ENCODE measurements at places on chromosomes 5 and 9.

GRCh38 chr5:122965111-122965510 lies 71.4 kb downstream of the PPIC start:
- DNase-seq = no peak

DNA sequence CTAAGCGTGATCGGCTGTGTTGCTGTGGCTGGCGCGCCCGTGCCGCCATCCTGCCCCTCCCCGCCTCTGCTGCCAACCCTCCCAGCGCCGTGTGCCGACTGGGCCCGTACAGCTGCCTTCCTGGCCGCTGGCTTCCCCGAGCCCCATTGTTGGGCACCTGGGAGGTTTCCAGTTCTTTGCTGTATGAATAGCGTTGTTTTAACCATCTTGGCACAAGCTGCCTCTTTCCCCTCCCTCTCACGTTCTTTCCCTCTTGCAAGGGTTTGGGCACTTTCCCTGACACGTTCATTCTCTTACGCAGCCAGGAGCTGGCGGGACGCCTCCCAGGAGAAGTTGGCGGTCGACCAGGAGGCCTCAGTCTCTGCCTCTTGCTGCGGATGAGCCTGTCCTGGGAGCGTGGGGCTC lies 43.1 kb upstream of the RXRA start:
- DNase-seq = no peak

DNA sequence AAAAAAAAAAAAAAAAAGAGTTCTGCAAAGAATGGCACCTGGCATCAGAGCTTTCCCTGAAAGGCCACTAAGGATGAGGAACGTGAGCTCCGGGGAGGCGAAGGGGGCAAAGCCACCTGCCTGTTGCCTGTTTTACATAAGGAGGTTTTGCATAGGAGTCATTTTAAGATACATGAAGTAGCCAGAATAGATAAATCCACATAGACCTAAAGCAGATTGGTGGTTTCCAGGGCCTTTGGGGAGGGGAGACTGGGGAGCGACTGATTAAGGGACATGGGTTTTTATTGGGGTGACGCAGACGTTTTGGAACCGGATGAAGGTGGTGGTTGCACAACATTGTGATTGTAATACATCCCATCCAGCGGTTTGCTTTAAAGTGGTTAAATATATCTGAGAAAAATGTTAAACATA lies 7.1 kb downstream of the NEK6 start:
- DNase-seq = no peak

DNA sequence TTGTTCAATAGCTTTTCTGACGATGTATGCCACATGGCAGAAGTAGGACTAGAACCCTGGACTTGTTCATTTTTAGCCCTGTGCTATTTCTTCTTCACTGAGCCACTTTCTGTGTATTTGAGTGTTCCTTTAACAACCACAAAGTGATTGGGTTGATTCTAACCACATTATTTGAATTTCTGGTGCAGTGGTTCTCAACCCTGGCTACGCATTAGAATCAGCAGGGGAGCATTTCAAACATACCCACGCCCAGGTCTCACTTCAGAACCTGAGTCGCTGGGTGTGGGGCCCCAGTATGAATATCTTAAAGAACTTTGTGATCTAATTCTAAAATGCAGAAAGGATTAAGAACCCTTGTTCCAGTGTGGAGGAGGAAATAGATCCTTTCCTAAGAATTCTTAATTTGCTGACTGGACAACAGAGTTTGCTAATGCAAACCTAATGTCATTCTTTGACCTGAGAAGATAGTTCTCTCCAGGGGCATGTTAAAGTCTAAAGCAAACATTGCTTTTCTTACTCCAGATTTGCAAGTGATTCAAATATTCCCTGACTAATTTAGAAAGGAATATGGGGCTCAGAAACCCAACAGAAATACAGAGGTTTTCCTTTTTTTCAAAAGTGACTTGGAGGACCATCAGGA lies 75.4 kb upstream of the GDNF start:
- DNase-seq = no peak

- no peak for DNase-seq
These were observed 154.4 kb upstream of the COX7C start for GRCh38 chr5:86463339-86463738.

DNA sequence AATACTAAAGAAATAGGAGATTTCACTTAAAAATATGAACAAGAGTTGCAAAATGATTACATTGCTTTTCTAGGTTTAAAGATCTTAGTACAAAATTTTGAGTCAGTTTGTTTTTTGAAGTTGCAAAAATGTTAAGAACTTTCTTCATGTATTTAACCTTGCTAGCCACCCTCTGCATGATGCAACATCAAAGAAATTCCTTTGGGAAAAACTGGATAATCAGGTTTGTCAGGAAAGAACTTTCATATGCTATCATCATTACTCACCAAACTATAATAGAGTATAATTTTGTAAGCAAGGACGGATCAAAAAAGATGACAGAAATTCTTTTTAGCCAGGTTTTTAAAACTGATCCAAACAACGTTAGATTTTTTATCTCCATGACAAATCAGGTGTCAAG lies 116.9 kb upstream of the MRPS30 start:
- no peak for DNase-seq

- no peak for DNase-seq
These were observed 209.8 kb downstream of the MCTP1 start for GRCh38 chr5:95075111-95075510.

DNA sequence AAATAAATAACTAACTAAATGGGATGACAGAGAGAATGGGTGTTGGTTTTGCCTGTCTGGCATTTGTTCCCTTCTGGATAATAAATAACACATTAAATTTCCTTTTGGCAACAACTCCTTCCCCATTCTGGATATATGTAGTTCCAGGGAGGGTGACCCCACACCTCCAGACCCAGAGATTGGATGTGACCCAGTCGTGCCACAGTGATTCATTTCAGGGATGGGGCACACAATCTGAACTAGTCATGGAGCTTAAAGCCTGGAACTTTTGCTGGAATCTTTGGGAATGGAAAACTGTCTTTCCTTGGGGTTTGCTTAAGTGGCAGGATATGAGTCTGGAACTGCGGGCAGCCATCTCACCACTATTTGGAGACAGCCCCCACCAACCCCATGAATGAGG lies 11.3 kb downstream of the KLF9 start:
- DNase-seq = no peak

DNA sequence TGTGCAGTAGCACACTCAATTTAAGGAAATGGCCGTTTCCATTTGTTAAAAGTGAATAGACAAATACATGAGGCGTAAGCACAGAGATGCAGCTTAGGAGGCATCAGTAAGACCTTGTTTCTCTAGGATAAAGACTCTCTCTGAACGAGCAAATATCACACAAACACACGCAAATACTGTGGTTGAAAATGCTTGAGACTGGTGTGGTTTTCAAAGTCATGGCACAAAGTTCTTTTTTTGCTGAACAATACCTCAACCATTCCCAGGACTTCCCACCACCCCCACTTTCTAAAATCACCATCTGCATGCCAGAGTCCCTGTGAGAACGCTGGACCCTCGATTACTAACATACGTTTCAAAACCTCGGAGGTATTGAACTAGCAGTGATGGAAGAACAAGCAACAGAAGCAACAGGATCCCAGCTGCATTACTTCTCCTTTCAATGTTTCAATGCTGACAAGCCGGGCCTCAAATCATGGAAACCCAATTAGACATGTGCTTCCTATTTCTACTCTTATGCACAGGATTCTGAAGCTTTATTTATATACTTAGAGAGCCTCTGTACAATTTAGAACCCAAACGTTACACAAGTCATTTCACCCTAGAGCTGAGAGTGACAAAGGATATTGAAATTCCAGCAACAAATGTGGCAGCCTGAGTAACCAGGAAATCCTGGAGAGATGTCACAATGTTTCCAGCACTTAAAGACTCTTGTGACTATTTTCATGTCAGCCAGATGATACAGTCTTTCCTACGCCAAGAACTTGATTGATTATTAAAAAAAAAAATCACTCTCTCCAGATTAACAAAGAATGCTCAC lies 63.9 kb downstream of the CDC14B start:
- no peak for DNase-seq

DNA sequence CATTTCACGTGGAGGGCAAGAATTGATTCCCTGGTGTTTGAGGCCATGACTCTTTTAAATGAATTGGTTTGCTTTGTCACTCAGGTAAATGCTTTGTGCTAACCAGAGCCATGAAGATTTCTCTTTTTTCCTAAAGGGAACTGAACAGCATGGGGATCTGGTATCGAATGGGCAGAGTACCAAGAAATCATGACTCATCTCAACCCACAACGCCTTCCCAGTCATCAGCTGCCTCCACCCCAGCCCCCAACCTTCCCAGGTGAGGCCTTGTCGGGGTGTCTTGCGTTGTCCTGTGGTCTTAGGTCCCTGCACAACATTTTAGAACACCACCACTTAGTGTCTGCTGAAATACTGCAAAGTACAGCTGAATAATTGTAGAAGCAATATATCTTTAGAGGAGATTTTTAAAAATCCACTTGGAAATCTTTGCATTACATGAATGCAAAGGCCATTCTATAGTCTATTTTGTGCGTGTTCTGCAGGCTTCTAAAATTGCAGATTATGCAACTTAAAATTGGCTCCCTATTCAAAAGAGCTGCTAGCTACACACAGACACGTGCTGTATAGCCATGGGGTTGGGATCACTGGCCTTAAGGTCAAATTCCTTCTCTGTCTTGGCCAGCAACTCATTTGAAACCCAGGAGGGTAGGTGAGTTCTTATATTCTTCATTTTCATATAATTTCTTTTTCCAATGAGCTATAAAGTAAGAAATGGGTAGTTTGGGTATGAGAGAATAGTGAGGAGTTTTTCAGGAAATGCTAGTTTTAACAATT lies 69.0 kb downstream of the MVB12B start:
- no peak for DNase-seq

GRCh38 chr9:87840134-87840533 lies 42.5 kb upstream of the SPATA31E1 start:
- no peak for DNase-seq
